ENCODE measurements at places on chromosomes 1 and 21. TPM values are rescaled to one million over a fixed set of nuclear protein-coding genes. Genes with fewer than 3 reads are reported as not detected.
A peak's percentile ranks its signal among the peaks of the same experiment; 100 is the strongest.

GRCh38 chr1:167776616-167777268, 55.0 kb downstream of the MPZL1 start:
- H3K27ac ChIP-seq, result peak overlapping the region; percentile 2
- peaks cover 64% of the 10 kb centered on the region for H3K36me3 ChIP-seq
- DNase-seq, result no peak
- no peak overlapping the region for H3K4me3 ChIP-seq
- H3K27me3 ChIP-seq, result no peaks in the 10 kb centered on the region

- no peak overlapping the region for H3K4me3 ChIP-seq
- H3K4me1 ChIP-seq, result no peaks in the 10 kb centered on the region
- no peak overlapping the region for H3K27ac ChIP-seq
- H3K27me3 ChIP-seq, result peaks cover 16% of the 10 kb centered on the region
These were observed 9.2 kb upstream of the SERTAD4 start for GRCh38 chr1:210223226-210223904.

DNA sequence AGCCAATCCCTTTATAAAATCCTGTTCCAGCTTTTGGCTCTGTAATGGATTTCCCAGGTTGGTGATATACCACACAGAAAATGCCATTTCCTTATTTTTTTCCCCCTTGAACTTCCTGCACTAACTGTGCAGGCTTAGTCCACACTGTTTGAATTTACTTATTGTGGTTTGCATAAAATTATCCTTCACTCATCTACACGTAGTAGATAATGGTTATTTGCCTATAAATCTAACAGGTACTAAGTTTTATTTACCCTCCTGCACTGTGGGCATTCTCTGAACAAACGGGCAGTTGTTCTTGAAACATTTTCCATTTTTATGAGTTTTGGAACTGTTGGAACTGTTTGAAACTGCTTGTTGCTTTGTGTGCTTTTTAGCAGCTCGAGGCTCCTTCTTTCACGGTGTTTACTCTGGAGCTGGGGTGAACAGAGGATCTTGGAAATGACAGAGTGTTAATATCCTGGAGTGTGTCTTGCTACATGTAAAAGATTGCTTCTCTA, 23.0 kb upstream of the KIFAP3 start:
- H3K27me3 ChIP-seq, result peaks cover 2% of the 10 kb centered on the region
- H3K4me1 ChIP-seq, result no peaks in the 10 kb centered on the region
- no peak overlapping the region for H3K4me3 ChIP-seq
- H3K36me3 ChIP-seq, result no peaks in the 10 kb centered on the region
- no peak overlapping the region for H3K27ac ChIP-seq

DNA sequence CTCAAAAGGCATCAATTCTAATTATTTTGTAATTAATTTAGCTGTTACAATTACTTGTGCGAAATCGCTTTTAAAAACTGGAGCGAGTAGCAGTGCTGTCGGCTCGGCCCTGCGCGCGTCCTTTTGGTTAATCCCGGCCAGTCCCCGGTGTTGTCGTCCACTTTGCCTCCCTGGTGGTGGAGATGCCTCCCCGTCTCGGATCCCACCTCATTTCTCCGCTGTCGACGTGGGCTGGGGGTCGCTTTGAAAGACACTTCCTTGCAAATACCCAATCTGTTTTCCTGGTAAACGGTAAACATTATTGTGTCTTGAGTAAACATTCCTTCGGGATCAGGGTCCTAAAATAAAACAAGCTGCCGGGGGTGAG, 3.7 kb downstream of the FOXD3 start:
- no peak overlapping the region for H3K27ac ChIP-seq
- H3K4me1 ChIP-seq, result peaks cover 2% of the 10 kb centered on the region
- H3K4me3 ChIP-seq, result no peak overlapping the region
- peaks cover 100% of the 10 kb centered on the region for H3K27me3 ChIP-seq

GRCh38 chr1:64505232-64505943, 35.5 kb downstream of the CACHD1 start:
- H3K36me3 ChIP-seq, result no peaks in the 10 kb centered on the region
- peak; percentile 67 for DNase-seq
- H3K27ac ChIP-seq, result no peak overlapping the region
- peaks cover 4% of the 10 kb centered on the region for H3K4me1 ChIP-seq

DNA sequence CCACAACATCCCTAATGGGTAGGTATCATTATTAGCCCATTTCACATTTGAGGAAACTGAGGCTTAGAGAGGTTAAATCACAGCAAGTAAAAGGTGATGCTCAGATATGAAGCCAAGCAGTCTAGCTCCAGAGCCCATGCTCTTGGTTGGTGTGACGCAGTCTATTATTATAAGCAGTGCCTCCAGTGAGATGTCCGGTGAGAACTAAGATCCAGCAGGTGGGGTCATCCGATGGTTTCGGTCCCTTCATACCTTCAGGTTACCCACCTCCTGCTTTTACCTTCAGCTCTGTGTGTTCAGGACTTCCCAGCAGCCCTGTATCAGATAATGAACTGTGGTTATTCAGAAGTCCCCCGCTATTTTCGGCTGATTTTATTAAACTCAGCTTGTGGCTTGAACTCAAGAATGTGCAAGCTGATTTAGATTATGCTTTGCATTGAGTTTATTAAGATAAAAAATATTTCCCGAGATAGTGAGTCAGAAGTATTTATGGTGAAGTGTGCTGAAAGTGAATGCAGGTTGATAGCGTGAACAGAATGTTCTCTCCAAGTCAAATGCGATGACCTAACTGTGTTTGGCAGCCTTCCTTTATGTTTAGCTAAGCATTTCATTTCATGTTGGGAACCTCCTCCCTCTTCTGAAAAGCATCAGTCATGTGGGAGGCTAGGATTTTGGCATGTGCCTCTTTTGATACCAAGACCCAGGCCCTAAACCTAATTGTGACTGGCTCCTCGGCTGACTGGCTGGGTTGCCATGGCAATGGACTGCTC, 160.9 kb upstream of the UBE2U start:
- no peaks in the 10 kb centered on the region for H3K36me3 ChIP-seq
- H3K4me1 ChIP-seq, result peaks cover 65% of the 10 kb centered on the region
- H3K4me3 ChIP-seq, result no peak overlapping the region

- no peak overlapping the region for H3K27ac ChIP-seq
These were observed 16.4 kb downstream of the TEX38 start for GRCh38 chr1:46687921-46688509.

DNA sequence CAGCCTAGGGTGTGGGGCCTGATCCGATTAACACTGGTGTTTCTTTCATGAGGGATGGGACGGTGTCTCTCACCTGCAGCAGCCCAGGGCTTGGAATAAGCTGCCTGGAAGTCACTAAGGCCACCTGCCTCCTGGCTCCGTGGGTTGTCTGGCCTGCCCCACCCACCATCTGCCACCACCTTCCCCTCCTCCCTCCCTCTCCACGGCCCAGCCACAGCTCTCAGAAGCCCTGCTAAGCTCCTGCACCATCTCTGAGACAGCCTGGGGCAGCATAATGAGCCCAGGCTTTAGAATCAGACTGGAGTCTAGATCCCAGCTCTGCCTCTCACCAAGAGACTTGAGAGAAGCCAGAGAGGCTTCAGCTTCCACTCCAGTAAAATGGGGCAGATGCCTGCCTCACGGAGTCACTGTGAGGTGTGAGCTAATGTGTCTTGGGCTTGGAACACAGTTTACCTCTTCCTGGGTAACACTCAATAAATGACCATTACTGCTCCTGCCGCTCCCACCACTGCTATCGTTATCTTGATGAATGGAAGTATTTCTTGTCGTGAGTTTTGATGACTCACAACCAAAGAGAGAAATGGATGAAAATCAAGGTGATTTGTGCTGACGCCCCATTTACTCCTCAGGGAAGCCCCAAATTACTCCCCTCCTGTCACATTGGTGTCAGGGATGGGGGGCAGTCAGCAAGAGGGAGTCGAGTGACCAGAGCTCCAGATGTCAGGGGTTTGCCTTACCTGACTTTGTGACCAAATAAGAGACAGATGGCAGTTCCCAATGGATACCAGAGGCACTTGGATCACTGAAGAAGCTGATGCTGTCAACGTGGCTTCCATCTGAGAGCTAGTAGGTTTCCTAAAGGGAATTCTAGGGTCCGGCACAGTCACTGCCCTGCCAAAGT, 23.5 kb upstream of the C1QA start:
- DNase-seq, result peak; percentile 59
- no peak overlapping the region for H3K27ac ChIP-seq
- peaks cover 15% of the 10 kb centered on the region for H3K27me3 ChIP-seq
- H3K36me3 ChIP-seq, result no peaks in the 10 kb centered on the region
- no peaks in the 10 kb centered on the region for H3K4me1 ChIP-seq

DNA sequence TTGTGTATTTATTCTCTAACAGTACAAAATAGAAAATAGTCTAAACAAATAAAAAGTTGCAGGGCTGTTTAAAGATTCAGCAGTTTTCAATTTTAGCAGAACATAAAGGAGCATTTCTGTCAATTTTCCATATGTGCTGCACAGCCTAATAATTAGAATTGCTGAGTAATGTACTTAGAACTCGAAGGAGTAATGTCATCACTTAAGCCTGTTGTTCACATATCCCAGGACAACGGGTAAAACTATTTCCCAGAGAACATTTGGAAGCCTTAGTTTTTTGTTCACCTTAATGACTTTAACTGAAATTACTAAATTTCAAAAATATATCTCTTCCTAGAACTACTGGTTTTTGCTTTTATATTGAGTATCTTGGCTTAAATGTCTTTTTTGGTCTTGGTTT, 81.6 kb downstream of the ZP4 start:
- H3K4me1 ChIP-seq, result no peaks in the 10 kb centered on the region
- H3K4me3 ChIP-seq, result no peak overlapping the region
- no peaks in the 10 kb centered on the region for H3K27me3 ChIP-seq
- H3K27ac ChIP-seq, result no peak overlapping the region
- H3K36me3 ChIP-seq, result no peaks in the 10 kb centered on the region

GRCh38 chr1:157237981-157238380, 99.8 kb upstream of the ETV3 start:
- no peaks in the 10 kb centered on the region for H3K4me1 ChIP-seq
- H3K36me3 ChIP-seq, result no peaks in the 10 kb centered on the region
- H3K4me3 ChIP-seq, result no peak overlapping the region
- H3K27me3 ChIP-seq, result peaks cover 2% of the 10 kb centered on the region
- no peak overlapping the region for H3K27ac ChIP-seq

- H3K36me3 ChIP-seq, result no peaks in the 10 kb centered on the region
- no peaks in the 10 kb centered on the region for H3K4me1 ChIP-seq
- no peak overlapping the region for H3K4me3 ChIP-seq
- H3K27ac ChIP-seq, result no peak overlapping the region
- peaks cover 28% of the 10 kb centered on the region for H3K27me3 ChIP-seq
These were observed 55.6 kb upstream of the CASZ1 start for GRCh38 chr1:10852018-10852417.

DNA sequence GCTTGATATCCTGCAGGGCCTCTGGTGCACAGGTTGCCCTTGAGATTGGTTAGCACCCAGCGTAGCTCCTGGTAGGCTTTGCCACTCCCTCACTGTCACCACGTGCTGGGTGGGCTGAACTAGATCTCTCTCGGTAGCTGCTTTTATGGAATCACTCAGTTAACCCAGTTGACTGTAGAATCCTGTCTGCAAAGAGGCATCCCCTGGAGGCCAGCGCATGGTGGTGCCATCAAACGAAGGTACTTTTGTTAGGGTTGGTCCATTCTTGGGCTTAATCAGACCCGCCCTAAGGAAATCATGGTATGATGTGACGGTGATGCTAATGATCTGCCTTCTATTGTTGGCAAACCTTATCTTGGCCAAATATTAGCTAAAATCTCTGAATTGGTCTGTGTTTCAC, 153.4 kb downstream of the GALNT2 start:
- DNase-seq, result no peak
- H3K27me3 ChIP-seq, result no peaks in the 10 kb centered on the region
- H3K4me1 ChIP-seq, result no peaks in the 10 kb centered on the region

TLCD4 gene
- total RNA-seq, result 2.4 TPM

RAB7B gene
- total RNA-seq, result 7.7 TPM

OR2T2 gene
- not detected for total RNA-seq

CD84 gene
- total RNA-seq, result 0.29 TPM

TMEM82 gene
- not detected for total RNA-seq

KRTAP20-4 gene
- total RNA-seq, result not detected

FCGR2B gene
- not detected for total RNA-seq
